Stimulated activated CD4-positive, alpha-beta T cell treated with anti-CD3 and anti-CD28 coated beads, Interleukin-12 subunit alpha, Interleukin-12 subunit beta, amount 100 ng/mL, for 48 hours (primary cell): ENCODE measurements at places on chromosomes 6 and 20.

- DNase-seq, result no peak
Observed at GRCh38 chr6:149217466-149217888, 100.0 kb upstream of the TAB2 start.

DNA sequence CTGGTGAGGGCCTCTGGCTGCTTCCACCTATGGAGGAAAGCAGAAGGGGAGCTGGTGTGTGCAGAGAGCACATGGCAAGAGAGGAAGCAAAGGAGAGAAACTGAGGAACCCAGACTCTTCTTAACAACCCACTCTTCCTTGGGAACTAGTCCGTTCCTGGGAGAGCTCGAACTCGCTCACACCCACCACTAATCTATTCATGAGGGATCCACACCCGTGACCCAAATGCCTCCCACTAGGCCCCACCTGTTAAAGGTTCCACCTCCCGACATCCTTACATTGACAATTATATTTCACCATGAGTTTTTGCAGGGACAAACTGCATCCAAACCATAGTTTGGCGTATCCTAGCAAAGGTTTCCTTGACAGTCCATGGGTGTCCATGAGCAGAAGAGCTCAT, 123.2 kb downstream of the TBC1D7 start:
- DNase-seq, result no peak

- DNase-seq, result no peak
Observed at GRCh38 chr6:20907486-20908071, 373.3 kb downstream of the CDKAL1 start.

DNA sequence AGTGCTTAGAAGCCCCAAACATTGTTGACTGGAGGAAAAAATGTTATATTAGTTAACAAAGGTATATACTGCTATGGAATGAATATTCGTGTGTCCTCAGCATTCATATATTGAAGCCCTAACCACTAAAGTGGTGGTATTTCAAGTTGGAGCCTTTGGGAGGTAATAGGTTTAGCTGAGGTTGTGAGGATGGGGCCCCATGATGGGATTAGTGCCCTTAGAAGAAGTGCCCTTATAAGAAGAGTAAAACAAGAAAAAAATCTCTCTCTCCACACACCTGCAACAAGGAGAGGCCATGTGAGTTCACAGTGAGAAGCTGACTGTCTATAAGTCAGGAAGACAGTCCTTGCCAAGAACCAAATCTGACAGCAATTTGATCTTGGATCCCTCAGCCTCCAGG, 761.7 kb upstream of the FLRT3 start:
- no peak for DNase-seq

DNA sequence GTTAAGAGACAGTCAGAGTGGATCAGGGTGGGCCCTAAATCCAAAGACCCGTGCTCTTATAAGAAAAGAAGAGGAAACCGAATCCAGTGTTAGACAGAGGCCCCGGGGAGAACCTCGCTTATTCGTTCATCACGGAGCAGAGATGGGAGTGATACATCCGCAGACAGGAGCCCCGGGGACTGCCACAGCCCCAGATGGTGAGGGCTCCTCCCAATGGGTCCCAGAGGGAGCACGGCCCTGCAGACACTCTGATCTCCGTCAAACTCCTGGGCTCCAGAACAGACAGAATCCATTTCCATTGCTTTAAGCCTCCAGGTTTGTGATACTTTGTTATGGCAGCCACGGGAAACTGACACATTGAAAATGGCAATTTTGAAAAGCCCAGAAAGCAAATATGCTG, 47.0 kb downstream of the CDH4 start:
- no peak for DNase-seq

DNA sequence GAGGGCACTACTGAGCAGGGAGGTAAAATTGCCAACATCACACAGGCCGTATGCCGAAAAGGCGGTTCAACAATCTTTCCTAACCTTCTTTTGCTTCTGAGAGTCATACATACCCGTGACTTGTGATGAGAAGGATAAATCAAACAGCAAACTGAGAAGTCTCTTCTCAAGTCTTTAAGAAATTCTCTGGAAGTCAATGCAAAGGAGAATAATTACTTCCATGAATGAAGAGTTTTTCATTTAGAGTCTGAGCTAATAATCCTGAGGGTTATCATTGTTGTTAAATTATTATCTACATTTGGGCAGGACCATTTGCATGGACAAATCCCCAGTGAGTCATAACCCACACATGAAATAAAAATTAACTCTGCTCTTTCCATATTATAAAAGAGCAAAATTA, 22.4 kb upstream of the ILRUN start:
- no peak for DNase-seq

- no peak for DNase-seq
Observed at GRCh38 chr6:85130743-85131142, 319.1 kb upstream of the NT5E start.

DNA sequence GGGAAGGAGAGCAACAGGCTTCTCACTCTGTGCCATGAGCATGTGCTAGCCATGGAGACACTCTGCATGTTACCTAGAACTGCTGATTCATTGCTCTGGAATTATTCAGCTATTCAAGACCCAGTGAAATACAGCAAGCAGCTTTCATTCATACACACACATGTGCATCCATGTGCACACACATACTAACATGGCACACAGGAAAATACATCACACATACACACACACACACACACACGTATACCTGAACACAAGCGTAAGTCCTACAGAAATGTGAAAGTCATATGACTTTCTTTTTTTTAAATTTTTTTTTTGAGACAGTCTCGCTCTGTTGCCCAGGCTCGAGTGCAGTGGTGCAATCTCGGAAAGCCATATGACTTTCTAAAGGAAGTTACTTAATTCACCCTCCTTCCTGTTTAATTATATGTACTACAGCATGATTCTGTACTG, 108.2 kb upstream of the NFATC2 start:
- no peak for DNase-seq

DNA sequence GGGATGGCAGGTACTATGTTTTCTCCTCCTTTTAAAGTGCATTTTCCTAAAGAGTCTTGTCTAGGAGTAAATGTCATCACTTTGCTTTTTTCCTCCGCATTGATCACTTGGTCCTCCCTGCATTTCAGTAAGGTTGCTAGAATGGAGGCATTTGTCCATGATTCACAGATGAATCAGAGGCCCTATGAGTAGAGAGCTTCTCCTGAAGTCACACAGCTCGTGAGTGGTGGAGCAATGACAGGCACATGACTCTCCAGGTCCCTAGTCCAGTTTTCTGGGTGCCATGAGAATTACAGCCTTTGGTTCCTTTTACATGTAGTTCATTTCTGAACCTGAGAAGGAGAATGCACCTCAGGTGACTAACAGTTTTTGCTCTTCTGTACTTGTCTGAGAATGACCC, 50.5 kb downstream of the HLA-A start:
- DNase-seq, result no peak

GRCh38 chr20:62320581-62321354, 18.0 kb downstream of the ADRM1 start:
- DNase-seq, result no peak

DNA sequence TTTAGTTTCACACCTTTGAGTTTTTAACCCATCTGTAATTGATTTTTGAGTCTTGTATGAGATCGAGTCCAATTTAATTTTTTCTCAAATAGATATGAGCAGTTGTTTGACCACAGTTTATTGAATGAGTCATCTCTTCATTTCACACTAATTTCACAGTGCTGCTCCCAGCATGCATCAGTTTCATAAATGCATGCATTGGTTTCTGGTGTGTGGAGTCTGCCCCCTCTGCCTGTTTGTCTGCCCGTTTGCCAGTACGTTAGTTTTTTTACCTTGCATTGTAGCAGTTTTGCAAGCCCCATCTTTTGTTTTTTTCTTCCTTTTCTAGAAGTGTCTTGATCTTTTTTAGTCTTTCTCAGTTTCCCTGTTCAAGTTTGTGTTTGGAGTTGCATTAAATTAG, 11.9 kb downstream of the SLX4IP start:
- peak; percentile 38 for DNase-seq

DNA sequence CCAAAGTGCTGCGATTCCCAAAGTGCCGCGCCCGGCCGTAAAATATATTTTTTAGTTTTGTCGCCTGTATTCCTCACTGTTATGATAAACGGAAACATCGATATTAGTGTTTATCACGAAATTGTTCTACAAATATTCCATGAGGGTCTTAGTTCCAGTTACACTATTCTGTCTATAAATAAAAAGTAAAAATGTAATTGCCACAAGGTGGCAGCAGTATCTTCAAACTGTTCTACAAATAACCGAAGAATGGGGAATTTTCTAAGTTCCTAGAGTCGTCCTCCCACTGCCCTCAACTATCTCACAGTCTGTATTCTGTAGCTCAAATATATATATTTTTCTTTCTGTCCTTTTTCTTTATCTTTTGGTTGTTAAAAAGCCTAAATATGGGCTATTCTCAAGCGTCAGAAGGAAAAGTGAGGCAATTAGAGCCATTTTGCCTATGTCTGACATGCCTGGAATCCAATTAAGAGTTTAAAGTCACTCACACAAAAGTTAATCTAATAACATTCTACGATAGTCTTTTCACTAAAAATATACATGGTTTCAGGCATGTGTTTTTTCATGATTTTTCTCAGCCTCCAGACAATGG, 14.2 kb upstream of the FAM162B start:
- no peak for DNase-seq

- no peak for DNase-seq
Observed at GRCh38 chr6:134575221-134575620, 257.3 kb upstream of the SGK1 start.

GRCh38 chr6:16768477-16768830, 7.2 kb upstream of the ATXN1 start:
- no peak for DNase-seq

DNA sequence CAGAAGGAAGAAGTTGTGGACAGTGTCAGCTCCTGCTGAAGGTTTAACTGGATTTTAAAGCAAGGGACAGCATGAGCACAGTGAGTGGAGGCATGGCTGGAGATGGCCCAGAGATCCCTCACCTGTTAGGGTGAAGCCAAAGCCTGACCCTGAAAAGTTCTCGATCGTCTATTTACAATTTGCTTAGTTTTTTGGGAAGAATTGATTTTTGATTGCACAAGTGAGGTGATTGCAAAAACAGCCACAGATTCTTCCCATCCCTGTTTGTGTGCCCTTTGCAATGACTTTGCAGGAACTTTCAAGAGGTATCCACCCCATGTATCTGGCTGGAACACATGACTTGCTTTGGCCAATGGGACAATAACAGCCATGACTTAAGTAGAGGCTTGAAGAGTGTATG, 170.1 kb downstream of the TFAP2C start:
- DNase-seq, result no peak

DNA sequence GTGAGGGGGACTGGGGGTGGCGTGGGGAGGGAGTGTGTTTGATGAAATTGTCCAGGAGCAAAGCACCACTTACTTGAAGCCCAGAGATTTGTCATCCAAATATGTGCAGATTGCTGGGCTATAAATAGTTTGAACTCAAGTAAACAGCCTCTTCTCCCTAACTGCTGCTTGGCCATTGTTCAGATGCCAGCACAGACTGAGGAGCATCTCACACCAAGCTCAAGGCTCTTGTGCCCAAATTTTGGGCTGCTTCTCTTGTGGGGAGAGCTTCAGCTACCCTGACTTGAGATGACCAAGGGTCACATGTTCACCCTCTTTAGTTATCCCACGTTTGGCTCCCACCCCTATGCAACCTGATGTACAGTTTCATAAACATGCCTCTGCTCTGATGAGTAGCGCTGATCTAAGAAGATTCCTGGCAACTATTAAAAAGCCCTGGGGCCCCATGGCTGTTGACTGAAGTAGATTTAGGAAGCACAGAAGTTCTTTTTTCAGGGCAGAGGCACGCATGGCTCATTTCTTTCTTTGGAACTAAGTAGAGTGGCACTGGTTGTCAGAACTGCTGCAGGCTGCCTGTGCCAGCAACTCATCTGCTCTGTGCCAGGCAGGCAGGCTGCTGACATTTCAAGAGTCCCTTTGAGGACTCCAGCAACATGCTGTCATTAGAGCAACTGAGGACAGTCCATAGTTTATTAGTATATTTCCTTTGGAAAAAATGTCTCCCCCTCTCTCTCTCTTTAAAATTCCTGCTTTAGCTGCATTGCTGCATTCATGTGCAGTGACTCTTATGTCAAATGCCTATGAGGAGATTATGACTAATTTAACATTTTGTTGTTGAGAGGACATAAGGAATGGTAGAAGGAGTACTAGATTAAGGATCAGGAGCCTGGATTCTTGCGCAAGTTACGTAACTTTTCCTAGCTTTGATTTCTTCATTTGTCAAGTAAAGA, 9.6 kb upstream of the PKIG start:
- no peak for DNase-seq

GRCh38 chr6:150233843-150234269, 91.0 kb downstream of the PPP1R14C start:
- no peak for DNase-seq

DNA sequence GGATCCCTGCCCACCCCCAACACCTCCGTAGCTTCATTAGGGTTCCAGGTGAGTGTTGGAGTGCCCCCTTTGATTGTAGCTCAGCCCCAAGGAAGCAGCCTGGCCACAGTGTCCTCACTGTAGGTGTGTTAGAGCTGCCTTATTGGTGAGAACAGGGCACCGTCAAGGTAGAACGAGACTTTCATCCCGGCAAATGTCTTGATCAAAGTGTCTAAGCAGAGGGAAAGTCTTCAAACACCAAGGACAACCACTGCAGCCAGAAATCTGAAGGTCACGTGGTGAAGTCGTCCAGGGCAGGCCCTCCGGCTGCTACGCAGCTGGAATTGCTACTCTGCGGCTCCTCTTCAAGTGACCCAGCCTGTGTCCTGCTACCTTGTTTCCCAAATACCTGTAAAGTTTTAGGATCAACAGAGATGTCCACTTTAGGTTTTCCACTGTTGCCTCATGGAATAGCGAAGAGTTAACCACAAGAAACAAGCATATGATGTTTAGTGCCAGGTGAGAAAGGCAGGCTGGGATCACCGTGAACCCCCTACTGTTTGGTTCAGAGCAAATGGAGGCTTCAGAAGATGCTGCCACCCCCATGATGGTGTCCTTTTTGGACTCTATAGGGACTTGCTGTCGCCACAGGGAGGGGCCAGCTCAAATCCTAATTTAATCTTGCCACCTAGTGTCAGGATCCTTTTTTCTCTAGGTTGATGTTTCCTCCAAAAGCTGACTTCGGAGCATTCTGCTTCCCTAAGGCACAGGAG, 1.7 kb upstream of the DLL1 start:
- DNase-seq, result no peak

DNA sequence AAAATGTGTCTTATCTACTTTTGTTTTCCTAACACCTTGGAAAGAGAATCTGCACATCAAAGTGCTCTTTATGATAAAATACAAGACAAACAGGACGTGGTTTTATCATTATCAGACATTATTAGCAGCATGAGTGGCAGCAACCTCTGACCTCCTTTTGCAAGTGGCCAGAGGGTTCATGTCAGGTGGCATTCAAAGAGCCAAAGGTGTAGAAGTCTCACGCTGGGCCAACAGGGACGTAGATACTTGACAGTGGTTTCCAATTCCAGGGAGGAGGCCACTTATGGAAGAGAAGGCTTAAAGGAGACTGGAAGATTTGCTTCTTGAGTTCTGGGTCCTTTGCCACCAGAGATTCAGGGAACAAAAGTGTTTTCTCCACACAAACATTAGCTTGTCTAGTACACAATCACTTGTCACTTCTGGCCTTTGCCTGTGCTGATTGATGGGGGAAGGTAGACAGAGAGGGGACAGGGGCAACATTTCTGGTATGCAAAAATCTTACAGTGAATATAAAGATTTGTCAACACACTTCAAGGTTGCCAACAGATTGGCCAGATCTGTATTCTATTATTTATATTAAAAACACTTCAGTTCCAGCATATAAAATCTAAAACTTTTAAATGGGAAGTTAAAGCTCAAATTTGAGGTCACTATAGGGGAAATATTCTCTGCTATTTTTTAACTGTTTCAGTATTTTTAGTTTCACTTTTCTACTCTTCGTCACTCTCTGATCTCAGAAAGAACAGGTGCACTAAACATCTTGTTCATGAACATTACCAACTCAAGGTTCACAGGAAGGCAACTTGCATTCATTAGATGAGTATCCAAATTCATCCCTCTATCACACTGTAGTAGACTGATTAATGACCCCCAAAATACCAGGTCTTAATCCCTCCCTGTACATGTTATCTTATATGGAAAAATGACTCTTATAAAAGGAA, 52.1 kb upstream of the FBXO30 start:
- no peak for DNase-seq
